ENCODE measurements at places on chromosomes 11 and 22.

DNA sequence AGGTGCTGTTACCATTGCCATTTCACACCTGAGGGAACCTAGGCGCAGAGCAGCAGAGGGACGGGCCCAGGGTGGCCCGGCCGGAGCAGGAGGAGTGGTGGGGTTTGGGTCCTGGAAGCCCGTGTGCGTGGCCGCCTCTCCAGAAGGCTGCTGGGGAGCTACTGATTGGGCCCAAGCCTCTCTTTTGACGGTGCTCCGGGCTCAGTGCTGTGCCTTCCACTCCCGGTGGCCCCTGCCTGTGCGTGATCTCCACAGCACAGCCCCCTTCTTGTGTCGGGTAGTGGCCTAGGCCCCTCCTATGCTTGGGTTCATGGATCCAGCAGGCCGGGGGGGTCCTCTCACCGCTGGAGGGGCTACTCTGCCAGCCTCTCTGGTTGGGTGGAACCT is 41.0 kb downstream of the SMIM38 start:
- no peak for DNase-seq

DNA sequence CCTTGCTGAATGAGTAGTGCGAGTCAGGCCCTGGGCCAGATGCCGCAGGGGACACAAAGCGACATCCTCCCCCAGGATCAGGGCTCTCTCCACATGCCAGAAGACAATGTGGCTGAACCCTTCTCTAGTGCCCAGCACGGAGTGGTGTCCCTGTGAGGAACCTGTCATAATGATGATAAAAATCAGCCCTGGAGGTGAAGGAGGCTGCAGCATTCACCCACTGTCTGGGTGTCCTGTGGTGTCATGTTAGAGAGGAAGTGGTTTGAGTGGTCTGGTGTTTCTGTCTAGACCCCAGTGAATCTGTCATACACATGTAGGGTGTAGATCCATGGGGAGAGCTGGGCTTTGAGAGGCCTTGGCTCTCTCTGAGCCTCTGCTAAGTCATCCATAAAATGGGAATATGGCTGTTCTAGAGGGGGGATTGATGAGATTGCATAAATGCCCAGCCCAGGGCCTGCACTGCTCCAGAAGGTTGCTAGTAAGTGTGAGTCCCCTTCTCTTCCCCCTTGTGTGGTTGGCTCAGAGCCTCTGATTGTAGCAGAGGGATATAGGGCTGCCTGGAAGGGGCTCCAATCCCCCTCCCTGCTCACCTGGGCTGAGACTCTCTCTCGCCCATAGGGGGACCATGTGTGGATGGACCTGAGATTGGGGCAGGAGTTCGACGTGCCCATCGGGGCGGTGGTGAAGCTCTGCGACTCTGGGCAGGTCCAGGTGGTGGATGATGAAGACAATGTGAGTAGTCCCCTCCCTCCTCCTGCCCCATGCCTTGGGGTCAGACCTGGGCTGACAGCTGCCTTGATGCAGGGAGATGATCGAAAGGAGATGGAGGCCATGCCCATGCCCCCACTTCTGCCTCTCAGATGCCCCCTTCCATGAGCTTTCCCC is 14.3 kb downstream of the MYO7A start:
- DNase-seq, result no peak

DNA sequence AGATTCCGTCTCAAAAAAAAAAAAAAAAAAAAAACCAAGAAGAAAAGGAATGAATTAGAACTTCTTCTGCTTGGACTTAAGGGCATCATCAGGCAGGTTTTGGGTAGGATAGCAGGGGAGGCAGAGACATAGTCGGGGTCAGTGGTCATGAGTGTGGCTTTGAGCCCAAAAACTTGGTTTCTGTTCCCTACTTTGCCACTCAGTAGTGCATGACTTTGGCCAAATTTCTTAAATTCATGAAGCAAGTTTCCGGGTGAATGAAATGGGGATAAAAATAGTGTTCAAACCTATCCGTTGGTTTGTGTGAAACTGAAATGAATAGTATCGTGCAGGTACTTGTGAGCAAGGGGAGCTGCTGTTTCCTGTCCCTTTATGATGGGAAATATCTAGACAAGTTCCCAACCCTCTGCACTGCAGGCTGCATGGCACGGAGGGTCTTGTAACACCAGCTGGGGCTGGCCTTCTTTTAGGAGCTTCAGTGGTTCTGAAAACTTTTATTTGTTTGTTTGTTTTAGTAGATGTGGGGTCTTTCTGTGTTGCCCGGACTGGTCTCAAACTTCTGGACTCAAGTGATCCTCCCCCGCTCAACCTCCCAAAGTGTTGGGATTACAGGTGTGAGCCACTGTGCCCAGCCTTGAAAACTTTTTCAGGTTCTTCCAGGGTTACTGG is 18.4 kb downstream of the NEAT1 start:
- DNase-seq, result no peak

- peak; percentile 60 for DNase-seq
These were observed at the start of gene BTBD10 for GRCh38 chr11:13462901-13463778. Gene BTBD10 (minus strand): TSS chr11:13463222. CDS start chr11:13445124, 18,098 bp downstream.

- DNase-seq, result no peak
These were observed 1.8 kb downstream of the UBQLN3 start for GRCh38 chr11:5507933-5508305.

DNA sequence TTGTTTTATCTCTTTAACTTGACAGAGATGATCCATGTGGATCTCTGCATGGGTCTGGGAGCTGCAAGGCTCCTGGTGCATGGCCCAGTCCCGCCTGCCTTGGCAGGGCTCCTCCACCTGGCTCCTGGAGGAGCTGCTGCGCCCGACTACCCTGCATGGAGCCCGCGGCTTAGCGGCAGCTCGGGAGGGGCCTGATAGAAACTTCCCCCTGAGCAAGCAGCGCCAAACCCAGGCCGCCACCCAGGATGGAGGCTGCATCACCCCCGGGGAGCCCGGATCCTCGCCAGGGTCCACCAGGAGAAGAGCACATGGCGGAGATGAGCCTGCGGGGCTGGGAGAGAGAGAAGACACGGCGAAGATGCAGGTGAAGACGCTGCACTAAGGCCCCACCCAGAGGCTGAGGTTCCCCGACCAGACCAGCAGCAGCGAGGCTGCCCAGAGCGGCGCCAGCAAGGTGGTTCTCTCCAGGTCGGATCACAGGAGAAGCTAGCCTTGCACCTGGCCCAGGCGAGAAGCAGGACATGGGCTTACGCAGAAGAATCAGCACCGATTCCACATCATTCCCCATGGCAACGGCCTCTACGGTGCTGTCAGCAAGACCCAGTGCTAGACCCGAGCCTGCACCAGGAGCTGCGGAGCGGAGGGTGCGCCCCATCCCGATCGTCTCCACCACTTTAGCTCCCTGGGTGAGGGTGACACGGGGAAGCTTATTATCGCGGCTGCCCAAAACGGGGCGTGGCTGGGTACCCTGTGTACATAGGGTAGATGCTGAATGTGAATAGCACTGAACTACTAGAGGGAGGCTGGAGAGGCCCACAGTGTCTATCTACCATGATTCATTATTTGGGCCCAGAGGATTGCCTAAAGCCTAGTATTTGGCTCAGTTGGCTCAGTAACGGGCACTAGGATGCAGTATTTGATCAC is 41.3 kb upstream of the VPREB1 start:
- DNase-seq, result no peak

DNA sequence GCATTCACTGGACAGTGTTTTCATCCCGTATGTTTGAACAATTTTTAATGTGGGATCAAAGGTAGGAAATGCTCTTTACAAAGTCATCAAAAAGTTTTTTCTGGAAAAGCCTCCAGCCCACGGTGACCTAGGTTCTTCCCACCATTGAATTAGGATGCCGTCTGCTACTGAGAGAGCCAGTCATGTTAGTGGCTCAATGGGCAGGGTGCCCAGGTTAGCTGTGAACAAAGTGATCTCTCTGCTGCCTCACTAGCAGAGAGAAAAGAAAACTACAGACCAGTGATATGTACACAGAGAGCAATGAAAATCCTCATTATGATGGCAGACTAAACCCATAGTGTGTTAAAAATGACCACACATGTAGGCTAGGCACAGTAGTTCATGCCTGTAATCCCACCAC is 32.4 kb downstream of the KCNQ1 start:
- no peak for DNase-seq

- DNase-seq, result no peak
These were observed 11.3 kb downstream of the FJX1 start for GRCh38 chr11:35629511-35629910.

- DNase-seq, result no peak
These were observed 170.3 kb downstream of the KIRREL3 start for GRCh38 chr11:126830216-126830806.

DNA sequence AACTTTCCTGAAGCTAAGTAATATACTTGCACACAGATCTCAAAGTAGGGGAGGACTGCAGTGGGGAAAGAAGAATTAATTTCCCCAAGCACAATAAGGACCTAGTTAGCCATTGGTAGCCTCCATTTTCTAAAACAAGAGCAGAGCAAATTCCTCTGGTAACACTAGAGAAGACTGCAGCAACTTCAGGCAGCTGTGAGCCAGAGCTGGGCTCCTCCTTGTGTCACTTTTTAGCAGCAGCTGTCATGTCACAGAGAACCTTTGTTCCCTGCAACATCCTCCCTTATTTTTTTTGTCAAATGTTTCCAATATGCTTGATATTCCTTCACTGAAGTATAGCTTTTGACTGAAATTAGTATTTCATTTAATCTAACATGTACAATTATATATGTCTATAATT is 54.4 kb downstream of the RRAS2 start:
- no peak for DNase-seq

DNA sequence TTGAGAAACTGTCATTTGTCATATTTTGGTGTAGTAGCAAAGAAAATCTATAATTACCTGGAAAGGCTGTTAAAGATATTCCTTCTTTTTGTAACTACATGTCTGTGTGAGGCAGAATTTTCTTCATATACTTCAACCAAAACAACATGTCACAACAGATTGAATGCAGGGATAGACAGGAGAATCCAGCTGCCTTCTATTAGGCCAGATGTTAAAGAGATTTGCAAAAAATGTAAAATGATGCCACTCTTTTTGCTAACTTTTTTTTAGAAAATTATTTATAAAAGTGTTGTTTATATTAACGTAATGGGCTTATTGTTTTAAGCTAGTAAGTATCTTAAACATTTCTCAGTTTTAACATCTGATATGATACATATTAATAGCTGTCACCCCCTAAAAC is 12.7 kb downstream of the DGKZ start:
- no peak for DNase-seq

DNA sequence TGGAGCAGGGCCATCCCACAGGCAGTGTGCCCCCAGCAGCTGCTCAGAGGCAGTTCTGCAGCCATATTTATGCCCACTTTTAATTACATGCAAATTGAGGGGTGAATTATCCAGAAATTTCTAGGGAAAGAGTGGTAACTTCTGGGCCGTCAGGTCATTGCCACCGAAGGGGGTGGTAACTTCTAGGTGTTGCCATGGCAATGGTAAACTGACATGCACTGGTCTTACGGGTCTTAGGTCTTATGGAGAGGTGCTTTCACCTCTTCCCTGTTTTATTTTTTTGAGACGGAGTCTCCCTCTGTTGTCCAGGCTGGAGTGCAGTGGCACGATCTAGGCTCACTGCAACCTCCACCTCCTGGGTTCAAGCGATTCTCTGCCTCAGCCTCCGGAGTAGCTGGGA is 3.8 kb upstream of the TMEM134 start:
- DNase-seq, result no peak

- DNase-seq, result no peak
These were observed 610.4 kb upstream of the B3GAT1 start for GRCh38 chr11:135022454-135022853.

DNA sequence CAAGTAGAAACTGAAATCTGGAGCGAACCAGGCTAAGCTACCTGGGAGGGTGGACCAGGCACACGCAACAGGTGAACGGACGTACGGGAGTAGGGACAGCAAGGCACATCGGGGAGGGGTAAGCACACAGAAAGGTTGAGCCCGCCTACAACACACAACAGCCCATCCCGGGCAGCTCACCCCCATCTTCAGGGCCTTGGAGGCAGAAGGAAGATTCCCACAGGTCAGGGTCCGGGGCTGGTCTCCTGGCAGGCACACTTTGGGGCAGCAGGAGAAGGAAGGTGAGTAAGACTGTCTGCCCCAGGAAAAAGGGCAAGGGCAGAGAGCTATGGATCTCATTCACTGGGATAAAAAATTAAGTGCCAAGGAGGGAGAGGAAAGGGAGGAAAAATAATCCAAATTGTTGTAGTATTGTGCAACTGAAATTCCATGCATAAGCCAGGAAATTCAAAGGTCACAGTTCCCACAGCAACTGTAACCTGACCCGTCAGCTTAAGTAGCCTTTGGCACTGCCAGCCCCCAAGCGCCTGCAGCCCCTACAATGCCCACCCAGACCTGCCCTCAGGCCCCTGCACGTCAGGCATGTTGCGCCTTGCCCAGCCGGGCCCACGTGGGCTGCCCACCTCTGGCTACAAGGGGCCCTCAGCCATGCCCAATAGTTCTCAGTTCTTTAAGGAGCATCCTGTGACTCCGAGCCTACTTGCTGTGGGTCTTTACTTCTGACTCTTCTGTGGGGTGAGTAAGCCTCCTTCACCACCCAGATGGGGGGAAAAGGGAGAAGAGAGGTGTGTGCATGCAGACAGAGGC is 51.8 kb downstream of the MICAL3 start:
- no peak for DNase-seq

GRCh38 chr11:47099214-47099917 is 77.3 kb downstream of the ARFGAP2 start:
- DNase-seq, result no peak

- no peak for DNase-seq
These were observed 12.0 kb downstream of the ALG12 start for GRCh38 chr22:49906071-49906798.

GRCh38 chr11:34180040-34180813 is 74.8 kb downstream of the NAT10 start:
- no peak for DNase-seq

DNA sequence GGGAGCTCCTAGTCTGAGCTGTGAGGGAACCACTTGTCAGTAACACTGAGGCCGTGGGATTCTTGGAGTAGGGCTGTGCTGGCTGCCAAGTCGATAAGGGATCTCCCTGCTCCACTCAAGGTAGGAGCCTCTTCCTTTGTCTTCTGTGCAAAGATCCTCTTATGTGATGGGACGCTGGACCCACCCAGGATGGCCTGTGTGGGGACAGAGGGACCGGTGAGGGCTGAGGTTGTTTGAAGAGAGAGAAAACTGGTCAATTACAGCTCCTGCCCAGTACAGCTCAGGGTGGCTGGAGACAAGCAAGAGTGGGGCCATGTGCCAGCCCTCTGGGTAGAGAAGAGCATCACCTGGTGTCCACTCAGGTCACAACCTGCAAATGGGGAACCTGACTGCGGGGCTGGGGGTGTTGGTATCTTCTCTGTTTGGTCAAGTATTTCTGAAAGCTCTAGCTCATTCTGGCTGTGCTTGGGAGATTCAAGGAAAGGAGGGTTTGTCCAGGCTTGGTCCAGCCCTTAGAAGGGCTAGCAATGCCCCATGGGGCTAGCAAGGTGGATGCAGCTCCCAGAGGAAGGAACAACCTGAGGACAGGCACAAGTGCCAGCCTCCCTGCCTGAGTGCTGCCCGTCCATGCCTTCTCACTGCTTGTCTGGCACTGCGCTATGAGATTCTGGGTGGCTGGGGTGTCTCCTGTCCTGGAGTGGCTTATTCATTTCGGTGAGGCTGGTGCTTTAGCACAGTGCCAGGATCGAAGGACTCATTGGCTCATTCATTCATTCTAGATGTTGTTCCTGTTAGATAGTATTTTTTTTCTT is 27.6 kb upstream of the BAIAP2L2 start:
- no peak for DNase-seq

- no peak for DNase-seq
These were observed at the start of gene BMAL1 for GRCh38 chr11:13277768-13278608. Gene BMAL1 (plus strand): TSS chr11:13277790. CDS start chr11:13354309, 76,519 bp downstream.

GRCh38 chr11:4543561-4543960 is 1.4 kb upstream of the OR52M1 start:
- DNase-seq, result no peak

Measured in esophagus squamous epithelium (tissue), 5 donors.